Fibroblast of upper back skin (primary cell): ENCODE measurements at places on chromosomes 1 and 21.

GRCh38 chr1:204072931-204073836 lies at the start of gene SOX13:
Gene SOX13, plus strand, starts transcription at chr1:204073115. Its CDS starts 39,801 bp downstream, at chr1:204112916.
- peak; percentile 79 for DNase-seq

DNA sequence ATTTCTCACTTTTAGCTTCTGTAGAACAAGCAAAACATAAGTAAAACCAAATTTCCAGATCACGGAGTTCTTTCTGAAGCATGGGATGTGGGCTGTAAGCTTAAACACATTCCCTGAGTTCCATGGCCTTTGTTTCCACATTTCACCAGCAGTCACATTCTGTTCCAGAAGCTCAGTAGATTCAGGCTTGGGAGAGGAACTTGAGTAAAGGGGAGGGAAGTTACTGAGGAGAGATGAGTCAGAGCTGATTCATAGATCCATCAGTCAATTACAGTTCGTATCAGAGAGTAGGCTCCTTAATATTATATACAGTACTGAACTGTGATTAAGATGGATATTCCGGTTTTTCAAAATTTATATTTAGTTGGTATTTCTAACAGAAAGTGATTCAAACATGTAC lies 614.3 kb downstream of the NCAM2 start:
- peak; percentile 94 for DNase-seq

- DNase-seq = peak; percentile 39
Observed at GRCh38 chr1:172352435-172352834, 68.0 kb upstream of the C1orf105 start.

DNA sequence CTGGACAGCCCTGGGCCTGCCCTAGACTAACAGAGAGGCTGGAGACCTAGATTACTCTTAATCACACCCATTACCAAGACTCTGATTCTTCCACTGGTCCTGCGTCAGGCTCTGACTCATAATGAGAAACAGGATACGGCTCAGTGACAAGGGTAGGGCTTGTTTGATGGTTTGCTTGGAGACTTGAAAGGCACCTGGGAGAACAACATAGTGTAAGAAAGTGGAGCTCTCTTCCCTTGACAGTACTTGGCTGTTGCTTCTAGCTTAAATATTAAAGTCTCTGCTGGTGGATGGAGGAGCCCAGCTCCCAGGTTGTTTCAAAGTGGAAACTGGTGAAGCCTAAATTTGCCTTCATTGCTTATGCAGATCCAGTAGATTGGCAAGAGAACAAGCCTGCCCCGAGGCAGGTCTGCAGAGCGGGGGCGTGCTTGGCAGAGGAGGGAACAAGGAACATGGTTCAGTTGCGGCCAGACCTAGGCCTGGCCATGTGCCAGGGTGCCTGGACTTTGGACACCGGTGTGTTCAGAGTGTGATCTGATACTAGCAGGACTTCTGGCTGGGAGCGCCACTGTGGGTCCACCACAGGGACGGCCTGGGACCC lies 480.6 kb downstream of the CAMTA1 start:
- DNase-seq = peak; percentile 81

DNA sequence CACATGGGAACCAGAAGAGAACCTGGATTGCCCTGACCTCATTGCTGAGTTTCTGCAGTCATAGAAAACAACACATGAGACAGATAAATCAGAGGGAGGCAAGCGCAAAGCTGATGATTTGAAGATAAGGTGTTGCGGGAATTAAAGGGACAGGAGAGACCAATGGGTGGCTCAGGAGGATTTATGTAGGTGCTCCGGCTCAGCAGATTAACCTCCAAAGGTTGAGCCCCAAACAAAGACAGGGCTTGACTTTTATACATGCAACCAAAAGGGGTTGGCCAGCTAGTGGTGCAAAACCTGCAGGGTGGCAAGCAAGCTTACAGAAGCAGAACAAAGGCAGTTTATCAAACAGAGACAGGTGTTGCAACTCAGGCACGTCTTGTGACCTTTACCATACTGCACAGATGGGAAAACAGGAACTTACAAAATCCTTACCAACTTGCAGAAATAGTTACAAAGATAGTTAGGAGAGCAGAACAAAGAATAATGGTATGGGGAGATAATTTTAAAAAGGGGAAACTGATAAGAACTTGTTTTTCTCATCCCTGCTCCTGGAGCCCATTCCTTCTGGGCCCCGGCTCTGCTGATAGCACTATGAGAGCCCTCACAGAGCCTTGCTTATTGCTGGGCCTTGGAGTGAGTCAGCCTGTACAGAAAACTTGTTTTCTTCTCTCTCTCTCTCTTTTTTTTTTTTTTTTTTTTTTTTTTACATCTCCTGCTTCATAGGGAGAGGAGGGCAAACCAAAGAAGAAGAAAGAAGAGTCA lies 93.6 kb downstream of the SNRPE start:
- DNase-seq = no peak

DNA sequence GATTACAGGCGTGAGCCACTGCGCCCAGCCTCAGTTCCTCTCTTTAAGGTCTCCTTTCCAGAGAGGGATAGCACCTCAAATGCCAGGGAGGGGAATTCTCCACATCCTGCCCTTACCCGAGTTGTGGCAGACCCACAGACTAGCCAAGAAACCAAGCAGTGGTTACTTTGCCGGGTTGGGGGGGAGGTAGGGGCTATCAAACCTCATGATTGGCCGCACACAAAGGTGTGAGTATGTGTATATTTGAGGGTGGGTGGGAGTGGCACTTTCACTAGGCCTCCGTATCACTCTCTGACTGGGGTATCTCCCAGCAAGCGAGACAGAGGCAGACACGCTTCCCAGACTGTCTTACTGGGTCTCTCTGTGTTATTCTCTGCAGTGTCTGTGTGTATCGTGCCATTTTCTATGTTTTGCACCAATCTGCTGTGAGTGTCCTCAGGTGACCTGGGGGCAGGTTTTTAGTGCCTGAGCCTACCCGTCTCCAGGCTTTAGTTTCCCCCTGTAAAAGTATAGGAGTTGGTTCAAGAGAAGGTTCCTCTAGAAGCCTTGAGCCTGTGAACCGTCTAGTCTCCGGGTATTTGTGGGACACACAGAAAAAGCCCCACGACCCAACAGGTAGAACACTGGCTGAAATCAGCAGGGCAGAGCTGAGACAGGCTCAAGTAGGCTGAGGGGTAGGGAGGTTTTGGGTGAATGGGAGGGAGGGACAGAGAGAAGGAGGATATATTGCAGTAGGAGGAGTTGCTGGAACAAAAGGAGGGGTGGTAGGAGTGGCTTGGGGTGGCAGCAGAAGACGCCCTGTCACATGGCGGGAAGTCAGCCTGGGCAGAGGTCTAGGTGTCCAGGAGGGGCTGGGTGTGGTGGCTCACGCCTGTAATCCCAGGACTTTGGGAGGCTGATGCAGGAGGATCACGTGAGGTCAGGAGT lies 10.3 kb downstream of the LMNA start:
- no peak for DNase-seq

- DNase-seq = no peak
Observed at GRCh38 chr1:75999034-75999433, 66.8 kb upstream of the ASB17 start.

- no peak for DNase-seq
Observed at GRCh38 chr1:78044796-78045562, 787 bp upstream of the GIPC2 start.

- peak; percentile 78 for DNase-seq
Observed at GRCh38 chr1:209823143-209824041, 4.4 kb upstream of the UTP25 start.

- DNase-seq = no peak
Observed at GRCh38 chr1:3703786-3704371, 48.4 kb upstream of the CCDC27 start.

- no peak for DNase-seq
Observed at GRCh38 chr21:25390701-25391100, 216.6 kb downstream of the MRPL39 start.

DNA sequence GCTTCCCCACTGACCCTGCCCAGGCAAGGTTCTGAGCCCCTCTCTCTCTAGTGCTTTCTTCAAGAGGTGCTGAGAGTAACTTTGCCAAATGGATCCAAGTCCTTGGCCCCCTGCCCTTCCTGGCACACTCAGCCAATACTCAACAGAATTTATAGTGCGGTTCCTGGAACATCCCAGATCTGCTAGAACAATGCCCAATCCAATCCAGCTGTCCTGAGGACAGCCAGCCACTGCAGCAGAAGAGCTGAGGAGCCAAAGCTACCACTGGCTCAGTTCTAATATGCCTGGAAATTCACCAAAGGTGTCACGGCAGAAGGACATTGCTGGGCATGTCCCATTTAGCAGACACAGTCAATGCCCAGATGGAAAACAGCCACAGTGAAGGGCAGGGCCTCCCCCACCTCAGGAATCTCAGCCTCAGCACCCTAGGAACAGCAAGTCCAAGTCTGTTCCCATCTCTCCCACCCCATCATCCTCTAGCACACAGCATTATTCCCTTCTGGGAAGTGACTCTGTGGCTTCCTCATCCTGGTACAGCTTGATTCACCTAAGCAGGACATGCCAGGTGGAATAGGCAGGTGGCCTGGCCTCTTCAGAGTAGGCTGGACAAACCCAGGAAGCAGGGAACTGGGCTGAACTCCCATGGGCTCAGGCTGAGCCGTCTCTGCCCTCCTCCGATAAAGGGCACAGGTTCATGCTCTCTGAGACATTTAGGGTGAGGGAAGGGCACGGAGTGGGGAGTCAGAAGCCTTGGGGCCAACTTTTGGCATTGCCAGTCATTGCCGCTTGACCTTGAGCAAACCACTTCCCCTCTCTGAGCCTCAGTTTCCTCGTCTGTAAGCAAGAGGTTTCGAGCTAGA lies 24.6 kb downstream of the PMVK start:
- no peak for DNase-seq

DNA sequence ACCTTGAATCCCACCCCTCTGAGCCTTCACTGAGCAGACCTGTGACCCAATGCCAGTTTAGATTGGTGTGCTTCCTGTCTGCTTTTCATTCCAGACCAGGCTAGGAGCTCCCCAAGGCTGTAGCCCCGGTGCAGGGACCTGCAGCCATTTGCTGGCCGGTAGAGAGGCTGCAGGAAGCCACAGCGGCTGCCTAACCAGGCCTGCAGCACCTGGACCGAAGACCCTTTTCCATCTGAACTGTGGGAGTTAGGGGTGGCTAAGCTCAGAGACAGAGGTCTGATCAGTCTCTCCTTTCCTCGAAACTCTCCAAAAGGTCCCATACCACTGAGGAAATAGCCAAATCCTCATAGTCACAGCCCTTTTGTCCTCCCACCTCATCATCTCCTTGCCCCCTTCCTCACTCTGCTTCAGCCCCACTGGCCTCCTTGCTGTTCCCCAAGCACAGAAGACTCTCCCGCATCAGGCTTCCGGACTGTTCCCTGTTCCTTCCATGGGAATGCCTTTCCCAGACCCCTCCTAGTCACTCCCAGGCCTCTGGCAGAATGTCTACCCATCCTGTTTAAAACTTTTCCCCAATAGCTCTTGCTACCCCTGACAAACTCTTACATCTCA lies 674 bp upstream of the TTC4 start:
- no peak for DNase-seq

DNA sequence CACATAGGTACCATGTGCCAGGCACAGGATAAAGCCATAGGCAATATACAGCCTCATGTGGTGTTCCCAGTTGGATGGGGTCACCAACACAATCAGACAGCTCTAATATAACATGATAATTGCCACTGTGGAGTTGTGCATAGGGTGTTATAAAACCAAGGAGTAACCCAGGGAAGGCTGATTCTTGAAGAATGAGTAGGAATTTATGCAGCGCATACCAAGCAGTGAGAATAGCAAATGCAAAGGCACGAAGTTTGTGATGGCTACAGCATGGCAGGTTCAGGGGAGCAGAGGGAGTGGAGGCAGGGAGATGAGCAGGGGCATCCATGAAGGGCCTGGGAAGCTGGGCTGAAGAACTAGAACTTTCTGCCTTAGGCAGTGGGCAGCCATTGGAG lies 20.4 kb upstream of the SLC2A1 start:
- DNase-seq = no peak

GRCh38 chr1:204550926-204551325 lies 34.7 kb downstream of the MDM4 start:
- DNase-seq = no peak

GRCh38 chr1:109024646-109025045 lies 17.3 kb downstream of the WDR47 start:
- no peak for DNase-seq

GRCh38 chr1:107529511-107530149 lies 388.8 kb downstream of the NTNG1 start:
- peak; percentile 64 for DNase-seq

DNA sequence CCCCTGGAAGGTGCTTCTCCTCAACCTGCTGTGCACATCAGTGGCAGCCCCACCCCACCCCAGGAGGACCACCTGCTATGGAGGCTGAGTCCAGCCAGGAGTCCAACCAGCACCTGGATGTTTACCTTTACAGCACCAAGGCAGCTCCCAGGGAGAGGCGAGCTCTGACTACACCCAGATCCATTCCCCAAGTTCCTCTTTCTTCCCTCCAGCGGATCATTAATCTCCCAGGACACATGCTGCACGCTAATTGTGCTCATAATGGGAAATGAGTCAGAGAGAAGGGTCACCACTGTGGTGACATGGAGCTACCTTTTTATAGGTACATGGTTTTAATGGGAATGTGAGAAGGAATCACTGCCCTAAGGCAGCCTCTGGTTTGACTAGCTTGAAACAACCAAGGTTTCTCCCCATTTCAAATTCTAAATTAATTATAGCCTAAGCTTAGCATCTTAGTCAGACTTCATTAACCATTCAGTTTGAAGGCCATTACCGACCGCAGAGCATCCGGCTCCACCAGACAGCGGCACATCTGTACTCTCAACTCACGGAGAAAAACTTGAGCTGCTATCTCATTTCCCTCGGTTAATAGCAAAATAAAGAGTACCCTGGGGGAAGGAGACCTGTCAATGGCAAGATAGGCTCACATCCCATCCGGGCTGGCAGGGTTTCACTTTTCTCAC lies 173.1 kb upstream of the GALNT2 start:
- no peak for DNase-seq

GRCh38 chr1:27635396-27636142 lies 584 bp upstream of the FGR start:
- no peak for DNase-seq

- peak; percentile 61 for DNase-seq
Observed at GRCh38 chr1:203117611-203118575, 9.6 kb upstream of the ADORA1 start.

DNA sequence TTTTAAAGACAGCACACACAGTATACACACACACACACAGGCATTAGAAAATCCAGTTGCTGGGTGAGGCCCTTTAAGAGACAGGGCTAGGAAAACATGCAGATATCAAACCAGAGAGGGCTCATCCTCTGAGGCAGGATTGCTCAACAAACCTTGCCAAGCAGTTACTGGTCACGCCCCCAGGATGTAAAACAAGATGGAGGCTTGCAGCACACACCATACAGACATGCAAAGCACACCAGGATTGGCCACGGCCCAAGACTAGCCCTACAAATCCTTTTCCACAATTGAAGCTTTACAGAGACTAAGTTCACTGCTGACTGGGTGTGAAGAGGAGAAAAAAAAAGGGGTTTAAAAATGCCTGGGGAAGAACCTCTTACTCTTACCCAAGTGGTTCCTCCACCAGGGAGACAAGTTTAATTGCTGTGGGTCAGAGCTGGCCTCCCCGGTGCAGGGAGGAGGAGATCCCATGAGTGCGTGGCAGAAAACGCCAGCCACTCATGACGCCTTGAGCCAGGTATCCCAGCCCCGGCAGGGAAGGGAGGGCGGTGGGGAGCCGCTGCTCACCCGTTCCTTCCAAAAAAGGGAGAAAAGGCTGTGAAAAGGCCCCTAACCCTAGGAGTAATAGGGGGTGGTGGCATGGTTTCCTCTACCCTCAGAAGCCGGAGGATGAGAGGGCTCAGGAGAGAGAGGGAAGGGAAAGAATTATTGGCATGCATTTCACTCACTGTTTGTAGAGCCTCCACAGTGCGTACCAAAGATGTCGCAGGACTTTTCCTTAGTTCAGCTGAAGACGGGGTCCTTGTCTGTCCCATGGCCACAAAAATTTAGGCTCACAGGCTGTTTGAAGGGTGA lies 594.6 kb upstream of the ZP4 start:
- DNase-seq = peak; percentile 86

GRCh38 chr1:36133484-36133883 lies 8.5 kb upstream of the COL8A2 start:
- peak; percentile 95 for DNase-seq
